ENCODE measurements at places on chromosomes 2 and 18.

DNA sequence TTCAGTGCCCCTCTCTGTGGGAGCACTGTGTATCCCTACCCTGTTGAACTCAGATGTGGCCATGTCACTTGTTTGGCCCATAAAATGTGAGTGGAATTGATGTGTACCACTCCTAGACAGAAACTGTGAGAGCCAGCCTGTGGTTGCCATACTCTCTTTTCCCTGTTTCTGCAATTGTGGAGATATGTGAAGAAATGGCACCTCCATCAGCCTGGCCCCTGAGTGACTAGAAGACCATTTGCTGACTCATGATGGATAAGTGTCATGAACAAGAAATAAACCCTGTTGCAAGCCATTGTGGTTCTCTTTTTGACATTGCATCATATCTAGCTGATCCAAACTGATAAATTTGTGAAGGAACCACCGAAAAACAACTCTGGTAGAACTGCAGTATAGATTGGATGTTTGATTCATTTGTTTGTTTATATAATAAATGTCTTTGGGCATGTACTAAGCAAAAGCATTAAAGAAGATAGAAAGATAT is 214.5 kb upstream of the FBXO11 start:
- no peak for DNase-seq

DNA sequence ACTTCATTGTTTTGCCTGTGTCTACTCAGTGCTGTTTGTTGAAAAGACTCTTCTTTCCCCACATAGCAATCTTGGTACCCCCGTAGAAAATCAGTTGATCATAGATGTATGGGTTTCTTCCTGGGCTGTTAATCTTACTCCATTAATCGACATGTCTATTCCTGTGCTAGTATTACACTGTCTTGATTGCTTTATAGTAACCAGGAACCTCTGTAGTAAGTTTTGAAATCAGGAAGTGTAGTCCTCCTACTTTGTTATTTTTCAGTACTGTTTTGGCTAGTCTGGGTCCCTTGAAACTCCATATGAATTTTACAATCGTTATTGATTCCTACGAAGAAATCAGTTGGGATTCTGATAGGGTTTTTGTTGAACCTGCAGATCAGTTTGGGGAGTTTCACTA is 78.8 kb upstream of the FAM136A start:
- no peak for DNase-seq

DNA sequence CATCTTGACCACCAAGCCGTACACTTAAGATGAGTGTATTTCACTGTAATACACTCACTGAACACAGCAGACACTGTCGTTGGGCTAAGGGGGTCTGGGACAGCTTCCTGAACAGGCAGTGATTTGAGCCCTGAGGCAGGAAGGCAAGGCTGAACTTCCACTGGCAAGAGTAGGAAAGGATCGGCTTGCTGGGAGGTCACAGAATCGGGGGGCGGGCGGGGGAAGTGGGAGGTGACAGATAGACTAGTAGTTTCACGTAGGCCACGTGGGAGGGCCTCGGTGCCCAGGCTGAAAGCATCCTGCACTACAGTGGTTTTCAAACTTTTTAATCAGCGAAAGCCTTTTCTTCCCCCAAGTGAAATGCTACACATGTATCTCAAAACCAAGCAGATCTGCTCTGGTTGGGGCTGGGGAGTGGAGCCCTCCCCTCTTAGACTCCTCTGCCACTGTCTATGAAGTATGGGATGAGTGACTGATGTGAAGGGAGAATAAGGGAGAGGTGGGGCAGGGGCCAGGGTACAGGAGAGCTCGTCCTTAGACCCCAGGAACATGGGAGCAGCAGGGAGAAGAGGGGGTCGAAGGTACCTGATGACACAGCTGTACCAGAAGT is 8.6 kb downstream of the PARD6G start:
- DNase-seq, result no peak

DNA sequence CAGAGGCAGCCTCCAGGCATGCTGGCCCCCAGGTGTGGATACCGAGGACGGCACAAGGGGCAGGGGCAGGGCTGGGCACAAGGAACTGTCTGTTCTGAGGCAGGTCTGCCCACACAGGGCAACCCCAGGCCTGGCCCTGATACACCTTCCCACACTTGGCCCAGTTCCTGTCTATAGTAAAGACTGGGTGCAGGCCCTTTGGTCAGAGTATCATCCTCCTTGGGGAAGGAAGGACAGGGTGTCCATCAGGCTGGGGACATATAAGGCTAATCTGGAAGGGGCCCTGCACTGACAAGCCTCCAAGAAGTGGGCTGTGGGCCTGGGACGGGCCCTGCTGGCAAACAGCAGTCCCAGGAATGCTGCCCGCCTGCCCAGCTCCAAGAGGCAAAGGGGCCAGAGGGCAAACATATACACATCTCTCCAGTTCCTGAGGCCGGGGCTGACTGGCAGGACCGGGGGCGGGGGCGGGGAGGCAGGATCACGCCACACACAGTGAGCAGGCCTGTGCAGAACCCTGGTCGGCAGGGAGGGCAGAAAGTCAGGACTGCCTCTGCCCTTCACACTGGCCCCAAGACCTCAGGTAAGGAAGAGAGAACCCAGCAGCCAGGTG is 18.9 kb downstream of the SDC1 start:
- no peak for DNase-seq

All from GM19239 (cell line).